ENCODE measurements at places on chromosomes 13 and 19. TPM values are rescaled to one million over a fixed set of nuclear protein-coding genes. Genes with fewer than 3 reads are reported as not detected.

Gene TEX26
- total RNA-seq, result not detected

Gene PABPC3
- total RNA-seq, result 0.10 TPM

GRCh38 chr13:93700115-93700514, 473.5 kb downstream of the GPC6 start:
- DNase-seq, result no peak

- DNase-seq, result no peak
These were observed 55.4 kb upstream of the USE1 start for GRCh38 chr19:17159466-17160393.

Gene SPC24
- 0.15 TPM for total RNA-seq
